Stimulated activated CD4-positive, alpha-beta T cell treated with anti-CD3 and anti-CD28 coated beads, Interleukin-12 subunit alpha, Interleukin-12 subunit beta, amount 100 ng/mL, for 4 hours (primary cell): ENCODE measurements at places on chromosomes 7 and 10.
A peak's percentile ranks its signal among the peaks of the same experiment; 100 is the strongest.

GRCh38 chr10:94002156-94002555, 8.4 kb downstream of the PLCE1 start:
- DNase-seq, result no peak

DNA sequence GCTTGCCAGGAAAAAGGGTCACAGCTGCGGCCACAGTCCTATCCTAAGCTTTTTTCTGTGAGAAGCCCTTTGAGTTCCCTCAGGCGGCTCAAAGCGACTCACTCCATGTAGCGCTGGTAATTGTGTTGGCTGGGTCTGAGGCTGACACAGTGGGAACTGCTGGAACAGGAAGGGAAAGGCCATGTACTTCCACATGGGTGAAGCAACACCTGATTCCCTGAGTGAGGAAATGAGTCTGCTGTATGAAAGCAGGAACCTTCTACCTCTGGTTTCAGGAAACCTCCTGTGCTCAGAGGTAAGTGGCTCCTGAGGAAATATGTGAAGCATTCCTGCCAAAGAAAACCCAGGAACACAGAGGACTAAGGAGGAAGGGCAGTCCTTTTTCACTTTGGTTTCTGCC, 734.6 kb upstream of the SORCS1 start:
- DNase-seq, result no peak

- no peak for DNase-seq
Observed at GRCh38 chr7:99752356-99752755, 17.4 kb upstream of the CYP3A7 start.

DNA sequence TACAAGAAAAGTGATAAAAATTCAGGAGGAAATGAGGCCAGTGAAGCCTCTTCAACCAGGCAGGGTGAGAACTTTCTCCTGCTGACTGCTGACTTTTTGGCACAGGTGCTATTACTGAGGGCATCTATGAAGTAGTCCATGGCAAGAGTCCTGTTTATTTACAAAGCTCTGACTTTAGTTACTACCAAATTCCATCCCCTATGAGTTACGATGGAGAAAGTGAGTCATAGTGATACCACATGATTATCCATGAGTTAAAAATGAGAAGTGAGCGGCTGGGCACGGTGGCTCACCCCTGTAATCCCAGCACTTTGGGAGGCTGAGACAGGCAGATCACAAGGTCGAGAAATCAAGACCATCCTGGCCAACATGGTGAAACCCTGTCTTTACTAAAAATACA, 19.9 kb downstream of the CCDC3 start:
- DNase-seq, result no peak

- DNase-seq, result no peak
Observed at GRCh38 chr7:28937103-28937502, 21.0 kb downstream of the TRIL start.

DNA sequence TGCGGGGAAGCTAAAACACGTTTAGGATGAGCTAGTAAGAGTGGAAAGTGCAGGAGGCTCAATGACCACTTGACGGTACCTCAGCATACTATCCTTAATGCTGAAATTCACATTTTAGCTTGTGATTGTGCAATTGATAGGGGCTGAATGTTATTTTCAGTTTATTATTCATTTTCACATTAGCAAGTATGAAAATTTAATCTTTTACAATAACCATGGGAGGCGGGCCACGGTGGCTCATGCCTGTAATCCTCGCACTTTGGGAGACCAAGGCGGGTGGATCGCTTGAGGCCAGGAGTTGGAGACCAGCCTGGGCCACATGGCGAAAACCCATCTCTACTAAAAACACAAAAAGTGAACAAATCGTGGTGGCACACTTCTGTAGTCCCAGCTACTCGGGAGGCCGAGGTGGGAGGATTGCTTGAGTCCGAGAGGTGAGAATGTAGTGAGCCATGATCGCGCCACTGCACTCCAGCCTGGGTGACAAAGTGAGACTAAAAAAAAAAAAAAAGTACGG, 22.0 kb upstream of the ANLN start:
- DNase-seq, result no peak

DNA sequence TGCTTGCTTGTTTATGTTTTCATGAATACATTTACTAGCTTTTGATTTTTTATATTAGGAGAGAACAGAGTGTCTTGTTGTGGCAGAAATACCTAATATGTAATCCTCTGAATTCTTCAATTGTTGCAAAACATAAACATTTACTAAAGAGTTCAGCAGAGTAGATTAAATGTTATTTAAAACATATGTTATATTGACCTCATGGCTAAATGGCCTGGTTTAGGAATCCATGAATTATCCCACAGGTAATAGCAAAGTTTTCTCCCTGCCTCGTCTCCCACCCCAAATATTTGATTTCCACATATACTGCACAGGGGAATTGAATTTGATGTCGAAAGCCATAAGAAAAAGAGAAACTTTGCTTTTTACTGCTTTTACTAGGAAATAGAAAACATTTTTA, 111.8 kb downstream of the ADK start:
- DNase-seq, result no peak

GRCh38 chr7:73734619-73735527, 3.7 kb downstream of the ABHD11 start:
- peak; percentile 74 for DNase-seq

DNA sequence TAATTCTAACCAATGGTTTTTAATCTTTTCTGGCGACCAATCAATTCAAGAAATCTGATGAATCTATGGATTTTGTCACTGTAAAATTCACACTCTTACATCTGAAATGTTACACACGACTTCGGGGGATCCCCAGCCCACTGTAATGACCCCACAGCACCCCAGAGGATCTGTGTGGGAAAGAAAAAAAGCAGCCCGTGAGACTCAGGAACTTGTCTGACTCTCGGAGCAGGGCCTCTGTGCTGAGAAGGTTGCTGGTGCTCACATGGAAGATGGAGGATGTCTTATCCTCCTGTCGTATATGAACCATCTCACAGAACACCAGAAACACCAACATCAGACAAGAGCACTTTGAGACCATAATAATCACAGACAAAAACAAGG, 228.4 kb upstream of the INHBA start:
- no peak for DNase-seq

- no peak for DNase-seq
Observed at GRCh38 chr10:3213758-3214515, 41.4 kb upstream of the PITRM1 start.

DNA sequence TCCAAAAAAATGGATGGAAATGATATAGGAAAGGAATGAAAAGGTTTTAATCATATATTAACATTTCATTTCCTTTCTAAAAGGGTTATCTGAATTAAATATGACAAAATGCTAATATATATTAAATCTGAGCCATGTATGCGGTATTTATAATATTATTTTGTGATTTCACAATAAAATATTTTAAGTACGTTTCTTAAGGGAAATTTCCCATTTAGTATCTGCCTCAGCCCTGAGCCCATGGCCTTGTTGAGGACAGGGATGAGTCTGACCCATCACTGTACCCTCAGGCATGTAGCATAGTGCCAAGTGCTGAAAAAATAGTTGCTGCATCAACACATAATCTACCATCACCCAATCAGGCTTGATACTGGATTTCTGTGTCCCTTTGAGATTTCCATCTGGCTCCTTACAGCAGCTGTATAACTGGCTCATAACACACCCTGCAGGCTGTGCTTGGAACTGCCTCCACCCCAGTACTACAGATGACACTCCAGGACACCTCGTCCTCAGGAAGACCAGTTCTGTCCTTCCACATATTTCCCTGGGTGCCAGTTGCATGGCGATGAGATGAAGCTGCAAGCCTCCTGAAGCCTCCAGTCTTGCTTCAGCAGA, 59.4 kb upstream of the ASAH2 start:
- peak; percentile 9 for DNase-seq

DNA sequence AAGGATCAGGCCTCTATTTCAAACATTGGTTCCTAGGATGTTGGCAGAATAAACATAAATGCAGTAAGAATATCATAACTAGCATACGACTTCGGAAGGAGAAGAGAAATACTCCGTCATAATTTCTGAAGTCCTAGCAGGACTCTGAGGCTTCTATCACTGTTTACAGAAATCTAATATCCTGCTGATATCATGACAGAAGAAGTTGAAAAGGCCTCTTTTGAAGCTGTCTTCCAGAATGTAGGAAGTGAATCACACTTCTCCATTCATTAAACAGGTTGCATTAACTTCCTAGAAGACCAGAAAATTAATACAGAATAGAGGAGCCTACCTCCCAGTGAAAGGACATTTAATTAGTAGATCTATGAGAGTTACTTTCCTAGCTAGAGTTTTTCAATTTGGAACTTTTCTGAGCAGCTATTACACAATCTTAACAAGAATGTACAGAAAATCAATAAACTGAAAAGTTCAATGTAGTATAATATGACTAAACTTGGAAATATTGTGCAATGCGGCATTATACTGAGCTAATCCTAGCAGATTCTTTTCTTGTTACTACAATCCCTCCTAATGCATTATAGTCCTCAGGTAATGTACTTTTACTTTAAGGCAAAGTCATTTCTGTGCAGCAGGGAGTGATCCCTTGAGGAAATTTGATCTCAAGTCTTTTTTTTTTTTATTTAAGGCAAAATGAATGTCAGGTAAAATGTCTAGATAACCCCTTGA, 622.6 kb upstream of the CELF2 start:
- DNase-seq, result no peak

GRCh38 chr7:85851571-85852193, 664.8 kb upstream of the SEMA3D start:
- DNase-seq, result no peak

DNA sequence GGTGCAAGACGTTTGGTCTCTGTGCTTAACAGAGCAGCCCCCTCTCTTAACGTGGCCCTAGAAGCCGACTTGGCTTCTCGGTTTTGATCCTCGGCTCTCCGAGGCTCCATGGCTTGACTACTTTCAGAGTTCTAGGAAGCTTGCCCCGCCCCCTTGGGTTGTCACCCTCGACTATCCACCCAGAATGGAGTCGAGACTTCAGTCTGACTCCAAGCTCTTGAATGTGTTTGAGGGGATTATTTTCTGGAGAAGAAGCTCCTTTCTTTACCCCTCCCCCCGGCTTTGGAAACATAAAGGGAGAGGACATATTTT, 448 bp downstream of the SEC24C start:
- peak; percentile 52 for DNase-seq

DNA sequence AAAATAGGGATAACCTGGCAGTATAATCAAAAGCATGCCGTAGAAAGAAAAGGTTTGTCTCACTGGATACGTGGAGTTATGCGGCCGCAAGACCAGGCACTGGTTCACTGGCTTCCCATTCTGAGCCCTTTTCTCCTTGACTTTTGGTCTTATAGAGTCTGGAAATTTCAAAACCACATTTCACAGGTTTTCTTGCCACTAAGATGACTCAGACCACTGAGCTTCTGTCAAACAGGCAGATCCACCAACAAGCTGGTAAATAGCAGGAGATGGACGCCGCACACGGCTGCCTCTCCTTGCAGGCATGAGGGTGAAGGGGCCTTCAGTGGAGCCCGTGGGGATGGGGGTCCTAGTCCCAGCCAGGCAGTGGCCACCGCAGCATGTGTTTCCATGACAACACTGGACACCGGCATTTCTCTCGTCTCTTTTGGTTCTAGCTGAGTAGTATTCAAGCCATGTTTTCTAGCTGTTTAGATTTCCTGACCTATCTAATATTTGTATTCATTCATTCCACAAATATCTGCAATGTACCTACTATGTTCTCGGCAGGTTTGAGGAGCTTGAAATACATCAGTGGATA, 55.5 kb downstream of the KLF6 start:
- no peak for DNase-seq

- no peak for DNase-seq
Observed at GRCh38 chr10:31456468-31456867, 137.5 kb downstream of the ZEB1 start.

DNA sequence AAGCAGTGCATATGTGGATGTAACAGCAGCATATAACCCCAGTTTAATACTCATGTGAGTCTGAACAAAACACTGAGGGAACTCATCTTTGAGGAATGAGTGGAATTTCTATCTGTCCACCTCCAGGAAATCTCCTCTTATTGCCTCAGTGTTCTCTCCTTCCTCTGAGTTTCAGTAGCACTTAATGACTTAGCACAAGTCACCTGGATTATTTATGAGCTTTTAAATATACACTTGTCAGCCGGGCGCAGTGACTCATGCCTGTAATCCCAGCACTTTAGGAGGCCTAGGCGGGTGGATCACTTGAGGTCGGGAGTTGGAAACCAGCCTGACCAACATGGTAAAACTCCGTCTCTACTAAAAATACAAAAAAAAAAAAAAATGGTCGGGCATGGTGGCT, 4.3 kb downstream of the LRRC20 start:
- no peak for DNase-seq

DNA sequence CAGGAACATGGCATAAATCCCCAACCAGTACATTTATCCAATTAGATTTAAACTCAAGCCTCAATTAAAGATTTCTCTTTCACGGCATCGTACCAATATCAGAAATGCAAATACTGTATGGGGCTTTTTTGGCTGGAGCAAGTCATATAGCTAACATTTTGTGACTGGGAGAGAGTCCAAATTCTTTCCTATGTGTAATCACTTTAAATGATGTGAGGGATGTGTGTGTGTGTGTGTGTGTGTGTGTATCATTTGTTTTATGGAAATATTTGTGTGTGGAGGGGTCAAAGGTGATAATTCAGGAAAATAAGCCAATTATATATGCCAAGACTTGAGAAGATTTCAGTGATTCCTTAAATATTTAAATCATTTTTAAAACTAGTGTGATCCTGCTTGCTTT, 196.6 kb downstream of the TRIL start:
- no peak for DNase-seq

GRCh38 chr10:6052247-6053221, 9.6 kb downstream of the IL2RA start:
- peak; percentile 73 for DNase-seq

GRCh38 chr10:93547522-93547921, 18.9 kb upstream of the FFAR4 start:
- DNase-seq, result no peak

GRCh38 chr10:35161906-35162305, 35.3 kb downstream of the CREM start:
- no peak for DNase-seq

DNA sequence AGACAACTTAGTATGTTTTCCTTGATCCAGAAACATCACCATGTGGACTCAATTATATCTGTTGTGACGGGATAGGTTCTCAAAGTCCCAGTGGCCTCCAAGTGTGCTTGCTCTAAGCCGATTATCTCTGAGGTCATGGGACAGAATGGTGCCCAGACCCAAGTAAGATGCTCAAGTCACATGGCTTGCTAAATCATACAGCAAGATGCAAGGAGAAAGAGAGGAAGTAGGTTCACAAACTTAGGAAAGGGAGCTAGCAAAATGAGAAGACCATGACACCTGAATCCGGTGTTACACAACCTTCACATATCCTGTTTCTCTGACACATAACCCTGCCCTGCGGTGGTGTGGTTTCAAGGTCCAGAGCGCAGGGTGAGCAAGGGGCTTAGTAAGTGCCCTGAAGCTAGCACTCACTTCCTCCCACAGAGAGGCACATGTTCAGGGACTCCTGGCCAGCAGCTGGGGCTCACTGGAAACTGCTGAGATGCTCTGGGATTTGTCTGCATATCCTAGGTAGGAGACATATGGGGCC, 590.9 kb upstream of the ANKRD30A start:
- DNase-seq, result no peak

GRCh38 chr7:68770649-68771048, 827.6 kb upstream of the AUTS2 start:
- no peak for DNase-seq

GRCh38 chr10:61975391-61975932, 74.0 kb downstream of the ARID5B start:
- no peak for DNase-seq

GRCh38 chr7:24773646-24774045, 16.4 kb upstream of the GSDME start:
- DNase-seq, result no peak

GRCh38 chr7:105131890-105132289, 117.9 kb downstream of the KMT2E start:
- no peak for DNase-seq
